ENCODE measurements at places on chromosomes 11 and 22. TPM values are rescaled to one million over a fixed set of nuclear protein-coding genes. Genes with fewer than 3 reads are reported as not detected.
A peak's percentile ranks its signal among the peaks of the same experiment; 100 is the strongest.

- DNase-seq = no peak
Observed at GRCh38 chr11:57530215-57530595, 349 bp downstream of the TIMM10 start.

Gene TNKS1BP1
- 86.8 TPM for total RNA-seq

DNA sequence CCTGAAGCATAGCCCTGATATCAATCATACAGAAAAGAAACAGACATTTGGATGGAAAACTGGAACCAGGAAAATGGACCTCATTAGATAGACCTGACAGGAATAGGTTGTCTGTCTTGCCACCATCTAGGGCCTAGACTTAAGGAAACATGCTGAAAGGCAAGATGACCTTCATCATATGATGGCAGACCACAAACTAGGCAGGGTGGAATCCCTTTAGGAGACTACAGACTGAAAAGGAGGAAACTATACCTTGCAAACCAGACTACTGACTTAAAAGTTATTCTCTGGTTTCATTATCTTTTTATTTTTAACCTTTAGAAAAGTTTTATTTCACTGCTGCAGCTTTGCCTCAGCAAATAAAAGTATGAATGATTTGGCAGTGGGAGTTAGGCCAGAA is 20.3 kb downstream of the SBF2 start:
- DNase-seq = no peak

DNA sequence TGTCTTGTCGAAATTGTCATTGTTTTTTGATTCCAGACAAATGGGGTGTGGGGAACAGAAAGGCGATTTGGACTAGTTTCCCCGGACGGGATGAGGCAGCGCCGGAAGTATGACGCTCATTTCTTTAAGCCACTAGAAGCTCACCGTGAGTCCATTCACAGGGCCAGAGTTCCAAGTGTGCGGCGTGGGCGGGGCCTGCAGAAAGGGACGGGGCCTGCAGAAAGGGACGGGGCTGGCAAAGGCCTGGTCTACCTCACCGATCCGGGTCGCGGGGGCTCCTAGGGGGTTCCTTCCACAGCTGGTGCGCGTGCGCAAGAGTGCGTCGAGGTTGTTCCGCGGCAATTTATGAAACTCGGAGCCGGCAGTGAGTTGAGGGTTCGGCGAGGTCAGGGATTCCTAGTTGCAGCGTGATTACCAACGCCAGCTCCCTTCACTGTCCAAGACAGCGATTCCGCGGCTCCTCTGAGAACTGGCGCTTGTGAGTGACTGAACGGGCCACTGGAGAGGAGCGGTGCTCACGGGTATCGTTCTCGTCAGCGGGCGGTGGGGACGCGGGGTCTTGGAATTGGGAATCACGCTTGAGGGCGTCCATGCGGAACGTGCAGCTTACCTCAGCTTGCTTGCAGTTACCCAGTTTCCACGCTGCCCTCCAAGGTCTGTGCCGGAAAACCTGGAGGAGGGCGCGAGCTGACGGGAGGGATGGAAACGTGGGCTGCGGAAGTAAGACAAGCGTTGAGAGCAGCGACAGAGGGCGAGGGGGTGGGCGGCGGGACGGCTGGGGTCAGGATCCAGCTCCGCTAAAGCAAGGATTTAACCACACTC is at the start of gene ZNF215:
ZNF215 (plus strand) TSS at position 219 of the 822 bp plus-strand sequence. CDS start 5,847 bp downstream, outside the sequence.
- peak; percentile 91 for DNase-seq

DNA sequence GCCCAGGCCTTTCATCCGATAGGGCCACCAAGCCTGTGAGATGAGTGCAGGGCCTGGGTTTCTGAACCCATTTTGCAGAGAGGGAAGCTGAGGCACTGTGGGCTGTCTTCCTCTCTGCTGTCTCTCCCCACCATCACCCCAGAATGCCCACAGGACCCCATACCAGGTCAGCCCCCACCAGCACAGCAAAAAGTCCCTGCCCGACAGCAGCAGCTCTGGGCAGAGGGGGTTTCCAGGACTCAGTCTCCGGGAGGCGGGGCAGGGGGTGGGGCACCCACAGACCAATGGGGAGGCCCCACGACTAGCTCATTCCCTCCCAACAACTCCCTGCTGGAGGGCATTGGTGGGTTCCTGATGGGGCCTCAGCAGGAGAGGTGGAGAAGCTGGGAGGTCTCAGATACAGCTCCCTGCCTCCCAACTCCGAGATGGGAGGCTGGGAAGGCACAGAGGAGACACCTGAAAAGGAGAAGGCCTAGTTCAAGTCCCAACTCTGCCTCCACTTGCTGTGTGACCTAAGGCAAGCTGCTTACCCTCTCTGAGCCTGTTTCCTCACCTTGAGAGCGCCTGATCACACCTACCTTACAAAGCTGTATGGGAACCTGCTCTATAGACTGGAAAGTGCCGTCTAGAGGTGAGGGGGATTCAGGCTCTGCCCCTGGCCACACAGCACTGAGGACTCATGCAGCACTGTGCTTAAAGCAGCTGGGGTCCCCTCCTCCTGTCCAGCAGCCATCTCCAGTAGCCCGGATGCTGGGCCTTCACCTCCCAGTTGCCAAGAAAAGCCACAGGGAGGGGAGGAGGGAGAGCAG is 3.5 kb downstream of the CBX7 start:
- DNase-seq = peak; percentile 27

- DNase-seq = no peak
Observed at GRCh38 chr22:45124176-45124847, 39.4 kb upstream of the NUP50 start.

DNA sequence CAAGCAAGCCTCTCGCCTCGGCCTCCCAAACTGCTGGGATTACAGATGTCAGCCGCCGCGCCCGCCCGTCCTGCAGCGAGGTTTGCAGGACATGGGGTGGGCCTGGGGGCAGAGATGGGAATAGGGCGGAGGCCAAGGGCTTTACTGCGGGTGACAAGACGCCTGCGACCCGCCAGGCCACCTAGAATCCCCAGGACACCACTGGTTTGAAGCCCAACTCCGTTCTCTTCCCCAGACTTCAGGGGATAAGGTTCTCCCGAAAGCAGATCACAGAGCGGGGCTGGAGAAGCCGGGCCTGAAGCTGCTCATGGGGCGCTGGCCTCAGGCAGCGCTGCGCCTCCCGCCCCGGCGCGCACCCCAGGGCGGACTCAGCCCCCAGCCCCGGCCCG is 354 bp downstream of the POLR2L start:
- no peak for DNase-seq

Gene SMIM35
- total RNA-seq = not detected

DNA sequence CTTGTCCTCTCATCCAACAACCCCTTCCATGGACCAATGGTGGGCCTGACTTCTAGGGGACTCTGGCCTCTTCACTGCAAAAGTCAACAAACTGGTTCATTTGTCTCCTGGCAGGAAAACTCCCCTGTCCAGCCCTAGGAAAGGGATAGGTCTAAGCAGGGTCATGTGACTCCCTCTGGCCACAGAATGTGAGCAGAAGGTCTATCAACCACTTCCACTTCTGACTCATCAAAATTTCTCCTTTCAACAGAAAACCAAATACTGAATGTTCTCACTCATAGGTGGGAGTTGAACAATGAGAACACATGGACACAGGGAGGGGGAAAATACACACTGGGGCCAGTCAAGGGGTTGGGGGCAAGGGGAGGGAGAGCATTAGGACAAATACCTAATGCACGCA is 1.3 kb upstream of the ISX start:
- no peak for DNase-seq

DNA sequence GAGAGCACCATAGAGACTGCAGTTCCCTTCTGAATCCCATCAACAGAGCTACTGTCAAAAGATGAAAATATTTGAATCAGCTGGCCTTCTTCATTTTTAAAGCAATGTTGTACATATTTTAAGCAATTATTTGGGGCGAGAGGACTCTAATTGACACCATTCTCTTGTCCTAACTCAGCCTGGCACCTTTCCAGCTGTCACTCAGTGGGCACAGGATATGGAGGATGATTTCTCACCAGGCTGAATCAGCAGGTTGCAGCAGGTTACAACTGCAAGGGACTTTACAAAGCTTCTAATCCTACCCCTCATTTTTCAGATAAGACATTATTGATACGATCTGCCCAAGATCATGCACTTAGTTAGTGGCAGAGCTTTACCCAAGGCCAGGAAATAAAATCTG is 11.9 kb upstream of the WT1 start:
- DNase-seq = no peak

Gene ARFIP2
- total RNA-seq = 53.9 TPM

- DNase-seq = no peak
Observed at GRCh38 chr22:47080100-47080499, 317.6 kb downstream of the TBC1D22A start.

Gene ALG12
- total RNA-seq = 34.2 TPM

GRCh38 chr11:34203377-34203871 is 98.0 kb downstream of the NAT10 start:
- no peak for DNase-seq

Gene MLC1
- total RNA-seq = not detected

Gene MICALL1
- total RNA-seq = 13.8 TPM

GRCh38 chr22:17065433-17065832 is 19.4 kb upstream of the IL17RA start:
- DNase-seq = no peak

- DNase-seq = no peak
Observed at GRCh38 chr11:74971424-74971823, 17.3 kb upstream of the NEU3 start.

- no peak for DNase-seq
Observed at GRCh38 chr22:36252754-36253522, at the start of gene APOL1. APOL1 (plus strand) TSS chr22:36253133; CDS start chr22:36254956, 1,823 bp downstream.

- no peak for DNase-seq
Observed at GRCh38 chr22:43370036-43370435, 26.9 kb upstream of the SCUBE1 start.

GRCh38 chr11:58645854-58646253 is 23.4 kb downstream of the CNTF start:
- no peak for DNase-seq

- DNase-seq = no peak
Observed at GRCh38 chr11:3170756-3171650, 5.9 kb upstream of the OSBPL5 start.
